ENCODE measurements at places on chromosomes 16 and 17.

GRCh38 chr16:12721841-12722421 lies 81.8 kb downstream of the CPPED1 start:
- DNase-seq, result no peak

DNA sequence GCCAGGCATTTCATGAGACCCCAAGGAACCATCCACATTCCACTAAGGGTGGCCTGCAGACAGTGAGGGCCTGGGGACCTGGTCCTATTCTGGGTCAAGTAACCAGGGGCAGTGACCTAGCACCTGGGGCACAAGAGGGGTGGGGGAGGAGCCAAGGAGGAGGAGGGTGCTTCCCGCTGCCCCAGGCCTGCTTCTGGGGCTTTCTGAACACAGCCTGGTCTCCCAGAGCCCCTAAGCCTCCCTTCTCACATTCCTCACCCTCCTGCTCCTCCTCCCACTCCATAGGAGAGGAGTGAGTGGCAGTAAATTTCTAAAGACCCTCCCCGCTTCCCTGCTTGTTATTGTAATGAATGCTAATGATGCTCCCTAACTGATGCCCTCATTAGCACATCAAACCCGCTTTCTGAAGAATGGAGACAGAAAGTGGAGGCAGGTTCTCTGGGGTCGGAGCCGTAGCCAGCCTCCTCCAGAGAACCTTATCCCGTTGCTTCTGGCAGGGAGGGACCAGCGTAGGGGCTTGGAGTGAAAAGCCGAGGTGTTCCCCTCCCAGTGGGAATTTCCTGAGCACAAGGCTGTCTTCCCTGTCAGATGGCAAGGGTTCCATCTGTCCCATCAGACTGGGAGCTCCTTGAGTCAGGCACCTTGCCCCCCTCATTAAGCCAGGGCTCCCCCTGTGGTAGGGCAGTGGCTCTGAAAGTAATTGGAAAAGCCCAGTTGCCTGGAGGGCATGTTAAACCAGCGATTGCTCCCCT lies 3.7 kb upstream of the SRCIN1 start:
- no peak for DNase-seq

GRCh38 chr17:44556166-44556831 lies 985 bp upstream of the FZD2 start:
- DNase-seq, result no peak

DNA sequence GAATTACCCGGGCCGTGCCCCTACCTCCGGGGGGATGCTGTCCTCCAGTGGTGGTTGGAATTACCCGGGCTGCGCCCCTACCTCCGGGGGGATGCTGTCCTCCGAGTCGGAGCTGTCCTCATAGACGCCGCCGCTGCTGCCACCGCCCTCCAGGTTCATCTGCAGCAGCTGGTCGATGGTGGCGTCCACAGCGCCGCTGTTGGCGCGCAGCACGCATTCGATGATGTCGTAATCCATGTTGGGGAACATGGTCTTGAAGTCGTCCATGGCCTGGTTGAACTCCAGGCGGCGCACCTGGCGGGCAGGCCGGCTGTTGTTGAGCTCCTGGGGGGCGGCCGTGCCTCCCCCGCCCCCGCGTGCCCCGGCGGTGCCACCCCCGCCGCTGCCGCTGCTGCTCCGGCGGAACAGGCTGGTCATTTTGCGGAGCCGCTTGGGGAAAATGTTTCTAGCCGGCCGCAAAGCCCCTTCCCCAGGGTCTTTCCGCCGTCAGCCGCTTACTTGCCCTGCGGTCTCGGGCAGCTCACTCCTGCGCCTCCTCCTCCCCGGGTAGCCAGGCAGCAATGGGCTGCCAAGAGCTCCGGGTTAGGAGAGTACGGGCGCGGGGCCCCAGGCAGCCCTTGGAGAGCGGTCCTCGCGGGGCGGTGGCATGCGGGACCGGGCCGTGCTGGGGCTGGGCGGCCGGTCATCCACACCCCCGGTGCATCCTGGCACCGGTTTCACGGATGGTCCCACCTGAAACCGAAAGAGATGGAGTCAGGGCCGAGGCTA lies 35.5 kb upstream of the MRPS23 start:
- no peak for DNase-seq

DNA sequence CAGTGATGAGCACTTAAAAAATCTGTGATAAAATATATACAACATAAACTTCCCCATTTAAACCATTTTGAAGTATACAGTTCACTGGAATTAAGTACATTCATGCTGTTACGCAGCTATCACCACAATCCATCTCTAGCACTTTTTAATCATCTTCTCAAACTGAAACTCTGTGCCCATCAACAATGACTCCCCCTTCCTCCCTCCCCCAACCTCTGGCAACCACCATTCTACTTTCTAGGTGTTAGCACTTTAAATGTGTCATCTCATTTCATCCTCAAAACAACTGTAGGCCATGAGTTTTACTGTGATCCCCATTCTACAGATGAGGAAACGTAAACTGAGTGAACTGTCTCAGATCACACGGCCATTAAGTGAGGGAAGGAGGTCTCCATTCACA lies 13.8 kb upstream of the TMEM98 start:
- no peak for DNase-seq

DNA sequence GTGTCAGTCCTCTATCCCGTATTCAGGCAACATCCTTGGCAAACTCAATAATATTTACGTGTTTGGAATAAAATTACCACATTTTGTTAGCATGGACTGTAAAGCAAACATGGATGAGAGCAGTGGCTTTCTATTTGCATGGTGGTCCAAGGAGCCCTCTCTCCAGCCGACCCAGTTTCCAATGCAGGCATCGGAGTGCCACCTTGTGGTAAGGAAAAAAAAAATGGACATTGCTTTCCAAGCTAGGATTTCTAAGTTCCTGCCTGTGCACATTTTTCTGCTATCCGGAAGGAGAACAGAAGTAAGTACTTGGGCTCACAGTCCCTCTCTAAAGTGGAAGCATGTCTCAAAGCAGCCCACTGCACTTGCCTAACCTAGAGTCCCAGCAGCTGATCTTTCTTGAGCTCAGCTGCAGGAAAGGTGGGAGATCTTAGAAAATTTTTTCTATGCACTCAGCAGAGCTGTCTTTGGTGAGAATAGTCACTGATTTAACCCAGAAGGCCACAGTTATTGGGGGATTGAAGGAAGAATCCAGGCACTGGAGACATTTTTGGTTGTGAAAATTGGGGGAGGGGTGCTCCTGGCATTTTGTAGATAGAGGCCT lies 46.0 kb upstream of the ERCC4 start:
- peak; percentile 9 for DNase-seq

DNA sequence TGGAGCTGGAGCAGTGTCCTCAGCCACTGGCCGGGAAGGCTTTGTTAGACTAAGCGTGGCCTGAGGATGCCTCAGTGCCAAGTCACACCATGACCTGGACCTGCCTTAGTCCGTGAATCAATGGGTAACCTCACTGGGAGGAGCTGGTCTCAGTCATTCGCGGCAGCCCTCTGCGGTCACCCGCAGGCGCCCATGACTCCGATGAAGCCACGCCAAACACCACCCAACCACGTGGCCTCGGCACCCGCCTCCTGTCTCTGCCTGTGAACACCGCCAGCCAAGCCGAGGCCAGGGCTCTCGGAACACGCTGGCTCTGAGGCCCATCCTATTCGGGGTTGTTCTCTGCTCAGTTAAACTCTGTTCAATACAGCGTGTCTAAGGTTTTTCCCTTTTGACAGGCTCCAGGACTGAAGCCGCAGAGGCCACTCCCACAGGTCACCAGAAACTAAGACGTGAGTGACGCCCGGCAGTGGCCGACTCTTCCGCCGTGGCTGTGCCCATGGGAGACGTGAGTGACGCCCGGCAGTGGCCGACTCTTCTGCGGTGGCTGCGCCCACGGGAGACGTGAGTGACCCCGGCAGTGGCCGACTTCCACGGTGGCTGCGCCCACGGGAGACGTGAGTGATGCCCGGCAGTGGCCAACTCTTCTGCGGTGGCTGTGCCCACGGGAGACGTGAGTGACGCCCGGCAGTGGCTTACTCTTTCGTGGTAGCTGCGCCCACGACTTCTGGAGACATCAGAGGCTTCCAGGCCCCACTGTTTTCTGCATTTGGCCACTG lies 16.8 kb upstream of the PABPN1L start:
- no peak for DNase-seq

DNA sequence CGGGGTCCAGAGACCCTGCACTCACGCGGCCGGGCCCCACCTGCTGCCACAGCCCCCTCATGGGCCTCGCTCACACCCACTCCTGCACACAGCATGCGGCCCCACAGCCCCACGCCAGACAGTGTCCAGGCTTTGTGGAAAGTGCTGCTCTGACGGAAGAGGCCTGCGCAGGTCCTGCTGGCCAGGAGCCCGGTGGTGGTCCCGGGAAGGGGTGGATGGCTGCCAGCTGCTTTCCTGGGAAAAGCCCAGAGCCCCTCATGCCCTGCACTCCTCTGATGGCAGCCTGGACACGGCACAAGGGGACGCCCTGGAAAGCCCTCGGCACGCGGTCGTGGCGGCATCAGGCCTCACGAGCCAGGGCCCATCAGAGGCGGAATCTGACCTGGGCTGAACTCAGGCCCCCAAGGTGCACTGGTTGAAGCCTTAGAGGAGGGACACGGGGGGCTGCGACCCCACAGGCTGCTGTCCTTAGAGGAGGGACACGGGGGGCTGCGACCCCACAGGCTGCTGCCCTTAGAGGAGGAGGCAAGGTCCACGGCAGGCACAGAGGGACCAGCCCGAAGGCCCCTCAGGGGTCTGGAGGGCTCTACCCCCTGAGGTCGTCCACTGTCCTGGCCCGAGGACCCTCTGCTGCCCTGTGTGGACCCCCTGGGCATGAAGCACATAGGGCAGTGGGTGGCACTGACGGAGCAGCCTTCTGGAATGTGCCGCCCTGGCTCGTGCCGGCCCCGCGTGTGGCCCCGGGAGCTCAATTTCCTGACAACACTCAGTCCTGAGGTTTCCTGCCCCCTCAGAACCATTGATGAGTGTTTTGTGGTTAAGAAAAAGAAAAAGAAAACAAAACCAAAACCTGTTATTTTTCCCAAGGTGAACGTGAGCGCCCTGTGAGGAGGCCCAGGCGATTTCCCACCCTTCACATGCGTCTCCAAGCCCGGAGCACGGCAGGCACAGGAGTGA lies 22.1 kb downstream of the SOX8 start:
- DNase-seq, result no peak

- DNase-seq, result no peak
These were observed 633 bp upstream of the NOL3 start for GRCh38 chr16:67169642-67170167.

DNA sequence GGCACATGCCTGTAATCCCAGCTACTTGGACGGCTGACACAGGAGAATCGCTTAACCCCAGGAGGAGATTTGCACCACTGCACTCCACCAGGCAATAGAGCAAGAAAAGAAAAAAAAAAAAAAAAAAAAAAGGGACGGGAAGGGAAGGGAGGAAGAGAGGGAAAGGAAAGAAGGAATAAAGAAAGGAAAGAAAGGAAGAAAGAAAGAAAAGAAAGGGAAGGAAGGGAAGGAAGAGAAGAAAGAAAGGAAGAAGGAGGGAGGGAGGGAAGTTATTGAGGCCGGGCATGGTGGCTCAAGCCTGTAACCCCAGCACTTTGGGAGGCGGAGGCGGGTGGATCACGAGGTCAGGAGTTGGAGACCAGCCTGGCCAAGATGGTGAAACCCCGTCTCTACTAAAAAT lies 50.4 kb upstream of the STAC2 start:
- no peak for DNase-seq

DNA sequence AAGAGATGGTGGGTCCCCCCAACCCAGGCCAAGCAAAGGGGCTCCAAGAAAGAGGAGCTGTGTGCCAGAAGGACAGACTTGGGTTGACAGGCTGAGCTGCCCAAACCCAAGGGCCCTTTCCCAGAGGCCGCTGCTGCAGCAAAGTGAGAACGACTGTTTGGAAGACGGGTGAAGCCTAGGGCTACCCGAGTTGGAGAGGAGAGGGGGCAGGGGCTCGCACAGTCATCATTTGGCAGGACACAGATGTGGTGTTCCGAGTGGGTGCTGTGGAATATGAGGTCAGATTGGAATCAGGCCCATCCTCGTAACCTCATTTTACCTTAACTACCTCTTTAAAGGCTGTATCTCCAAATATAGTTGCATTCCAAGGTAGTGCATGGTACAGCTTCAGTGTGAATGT lies 5.3 kb upstream of the MFAP4 start:
- DNase-seq, result no peak

- no peak for DNase-seq
These were observed 6.0 kb downstream of the SLFN14 start for GRCh38 chr17:35554668-35555067.

- no peak for DNase-seq
These were observed 35.5 kb downstream of the GRB7 start for GRCh38 chr17:39772987-39773934.

GRCh38 chr16:10949424-10949970 lies 5.1 kb downstream of the CLEC16A start:
- DNase-seq, result peak; percentile 36

- DNase-seq, result no peak
These were observed 939 bp downstream of the BCL6B start for GRCh38 chr17:7023576-7024401.

DNA sequence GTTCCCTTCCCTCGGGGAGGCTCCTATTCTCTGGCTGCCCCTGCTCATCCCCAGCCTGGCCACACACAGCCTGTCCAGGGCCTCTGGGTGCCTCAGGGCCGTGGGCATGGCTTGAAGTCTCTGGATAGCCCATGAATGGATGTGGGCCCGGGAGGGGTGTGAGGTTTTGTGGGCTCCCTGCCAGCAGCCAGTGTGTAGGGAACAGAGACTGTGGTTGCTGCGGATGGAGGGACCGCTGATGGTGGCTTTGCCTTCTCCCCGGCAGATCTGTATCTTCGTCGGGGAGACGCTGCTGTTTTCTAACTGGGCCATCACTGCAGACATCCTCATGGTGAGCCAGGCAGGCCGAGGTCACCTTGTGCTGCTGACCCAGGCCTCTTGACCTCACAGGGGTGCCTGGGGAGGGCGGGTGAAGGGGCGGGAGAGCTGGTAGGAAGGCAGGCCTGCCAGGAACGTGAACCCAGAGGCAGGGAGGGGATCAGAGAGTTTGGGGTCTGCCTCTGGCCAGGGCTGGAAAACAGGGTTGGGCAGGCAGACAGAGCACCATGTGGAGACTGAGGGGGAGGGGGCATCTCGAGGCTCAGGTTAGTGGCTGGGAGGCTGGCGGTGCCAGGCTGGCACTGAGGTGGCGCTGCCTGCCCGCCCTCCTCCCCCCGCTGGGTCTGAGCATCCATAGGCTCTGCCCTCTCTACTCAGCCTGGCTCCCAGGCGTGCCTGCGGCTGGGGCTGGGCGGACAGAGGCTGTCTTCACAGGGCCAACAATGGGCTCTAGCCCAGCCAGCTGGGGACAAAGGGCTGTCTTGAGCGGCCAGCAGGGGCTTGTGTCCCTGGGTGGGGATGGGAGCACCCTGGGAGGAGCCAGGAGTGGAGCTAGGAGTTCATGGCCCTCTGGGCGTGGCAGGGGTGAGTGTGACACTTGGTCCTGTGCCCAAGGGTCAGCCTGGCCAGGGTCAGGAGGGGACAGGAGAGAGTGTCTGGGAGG lies 21.4 kb downstream of the MYBBP1A start:
- DNase-seq, result no peak

- DNase-seq, result no peak
These were observed 183.1 kb downstream of the SALL1 start for GRCh38 chr16:50967827-50968612.

Measured in astrocyte of the cerebellum (primary cell).